ENCODE measurements at places on chromosomes 2 and 18.

- no peak for DNase-seq
Observed at GRCh38 chr2:96345438-96345837, 9.9 kb downstream of the NCAPH start.

DNA sequence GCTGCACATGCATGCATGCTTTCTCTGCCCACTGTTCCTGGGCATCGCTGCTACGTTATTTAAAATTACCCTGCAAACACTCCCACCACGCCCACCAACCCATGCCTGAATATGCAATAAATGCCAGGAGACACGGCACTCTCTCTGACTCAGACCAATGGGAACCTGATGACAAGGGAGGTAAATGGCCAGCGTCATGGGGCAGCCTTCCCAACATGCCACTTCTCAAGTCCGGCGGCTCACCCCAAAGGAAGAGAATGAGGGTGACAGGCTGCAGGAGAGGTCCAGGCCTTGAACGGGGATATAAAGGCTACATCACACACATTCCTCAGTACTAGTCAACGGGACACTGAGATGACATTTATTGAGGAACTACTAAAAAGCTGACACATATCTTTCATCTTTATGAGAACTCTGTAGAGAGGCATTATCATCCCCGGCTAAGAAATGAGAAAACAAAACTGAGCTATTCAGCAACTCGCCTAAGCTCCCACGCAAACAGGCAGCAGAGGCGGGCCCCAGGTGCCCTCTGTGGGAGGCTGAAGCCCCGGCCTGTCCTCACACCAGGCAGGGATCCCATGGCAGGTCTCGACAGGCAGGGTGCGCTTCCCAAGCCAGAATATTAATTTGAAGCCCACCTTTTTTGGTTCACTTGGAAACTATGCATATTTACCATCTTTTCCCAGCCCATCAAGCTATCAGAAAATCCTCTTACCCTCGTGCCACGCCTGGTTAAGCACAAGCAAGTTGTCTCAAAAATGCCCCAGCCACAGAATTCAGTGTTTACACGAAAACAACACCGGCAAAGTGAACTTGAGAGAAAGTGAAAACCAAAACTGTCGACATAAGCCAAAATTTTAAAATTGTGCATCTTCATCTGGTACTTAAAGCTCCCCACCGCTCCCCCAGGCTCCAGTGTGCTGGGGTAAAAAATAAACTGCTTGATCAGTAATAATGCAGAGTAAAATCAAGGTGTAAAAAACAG, 166.3 kb downstream of the HDAC4 start:
- no peak for DNase-seq

DNA sequence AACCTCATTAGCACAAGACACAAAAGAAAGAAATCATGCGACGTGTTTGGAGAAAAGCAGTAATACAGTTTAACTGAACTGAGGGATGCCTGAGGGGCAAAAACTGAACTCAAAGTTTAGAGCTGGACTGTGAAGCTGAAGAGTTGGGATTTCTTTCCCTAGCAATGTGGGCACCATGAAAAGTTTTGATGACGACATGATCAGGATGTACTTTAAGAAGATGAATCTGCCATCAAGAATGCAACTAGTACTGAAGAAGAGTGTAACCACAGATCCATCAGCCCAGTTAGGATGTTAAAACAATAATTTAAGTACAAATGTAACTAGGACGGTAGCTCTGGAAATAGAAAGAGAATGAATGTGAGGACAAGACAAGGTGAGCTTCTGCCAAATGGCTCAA, 196.2 kb downstream of the VWC2L start:
- no peak for DNase-seq

- DNase-seq: no peak
Observed at GRCh38 chr2:239121600-239122012, 273.7 kb downstream of the TWIST2 start.

DNA sequence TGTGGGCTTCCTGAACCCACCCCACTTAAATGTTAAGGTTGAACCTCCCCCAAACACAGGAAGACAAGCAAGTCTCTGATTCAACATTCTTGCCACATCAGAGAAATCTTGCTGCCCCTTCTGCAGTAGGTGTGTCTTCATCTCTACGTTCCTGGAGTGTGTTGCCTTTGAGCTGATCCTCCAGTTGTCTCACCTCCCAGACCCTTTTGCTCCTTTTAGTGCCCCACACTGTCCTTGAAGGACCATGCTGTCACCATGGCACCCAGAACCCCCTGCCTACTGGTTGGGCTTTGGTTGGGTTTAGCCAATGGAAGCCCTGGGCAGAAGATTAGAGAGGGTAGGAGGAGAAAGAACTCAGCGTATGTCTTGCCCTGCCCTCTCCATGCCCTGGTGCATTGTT, 10.7 kb downstream of the CAB39 start:
- no peak for DNase-seq

DNA sequence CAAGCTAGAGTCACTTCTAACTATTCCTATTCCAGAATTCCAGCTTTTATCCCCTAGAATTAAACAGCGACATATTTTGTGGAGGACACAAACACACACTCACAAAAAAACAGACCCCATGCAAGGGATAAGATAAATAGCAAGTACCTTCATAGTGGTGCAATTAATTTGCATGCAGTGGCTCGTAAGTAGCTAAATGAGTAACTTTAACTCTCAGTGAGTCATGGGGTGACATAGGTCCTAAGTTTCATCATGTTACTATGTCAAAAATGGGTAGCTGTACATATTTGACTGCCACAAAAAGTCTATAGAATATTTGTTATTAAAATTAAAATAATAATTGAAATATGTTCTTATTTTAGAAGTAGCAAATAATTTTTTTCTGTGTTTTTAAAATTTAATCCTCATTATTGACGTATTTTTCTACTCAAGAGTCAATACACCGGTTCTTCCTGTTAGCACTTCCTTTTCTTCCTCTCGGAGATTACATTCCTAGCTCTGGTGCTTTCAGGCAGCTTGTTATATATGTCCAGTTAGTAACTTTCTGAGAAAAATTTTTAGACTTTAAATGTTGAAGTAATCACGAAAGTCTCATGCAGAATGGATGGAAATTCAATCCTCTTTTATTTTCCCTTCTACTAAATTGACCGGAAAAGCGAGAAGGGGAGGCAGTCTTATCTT, 247.0 kb downstream of the KCNH7 start:
- no peak for DNase-seq

GRCh38 chr18:66729442-66730239, 125.8 kb upstream of the CDH19 start:
- DNase-seq: no peak

DNA sequence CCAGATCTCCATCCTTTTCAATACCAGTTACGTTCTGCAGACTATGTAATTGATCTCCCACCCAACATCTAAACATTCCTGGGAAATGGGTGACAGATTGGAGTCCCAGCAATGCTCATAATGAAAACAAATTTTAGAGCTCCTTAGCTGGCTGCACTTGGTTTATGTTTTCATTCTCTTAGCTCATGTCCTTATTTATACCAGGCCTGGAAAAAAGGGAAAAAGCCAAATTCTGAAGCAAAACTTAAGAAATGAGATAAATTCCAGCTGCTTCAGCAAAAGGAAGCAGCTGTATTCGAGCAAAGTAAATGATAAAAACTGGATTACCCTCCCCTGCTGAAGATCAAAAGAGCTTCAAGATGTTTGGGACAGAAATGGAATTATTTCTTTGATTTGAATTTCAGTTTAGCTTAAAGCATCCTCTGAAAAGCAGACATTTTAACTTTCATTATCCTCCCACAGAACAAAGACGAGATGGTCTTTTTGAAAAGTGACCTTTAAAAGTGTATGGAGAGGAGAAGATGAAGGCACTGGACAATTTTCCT, 196.5 kb upstream of the THUMPD2 start:
- DNase-seq: no peak
